ENCODE measurements at places on chromosomes 4 and X. TPM values are rescaled to one million over a fixed set of nuclear protein-coding genes. Genes with fewer than 3 reads are reported as not detected.

PROM1 gene
- not detected for total RNA-seq

RAPGEF2 gene
- 21.8 TPM for total RNA-seq

ADGRG4 gene
- total RNA-seq: not detected

SFRP2 gene
- not detected for total RNA-seq

KDR gene
- total RNA-seq: 9.9 TPM

TENM3 gene
- total RNA-seq: 0.81 TPM

SHROOM3 gene
- 8.9 TPM for total RNA-seq

TCEANC gene
- 2.6 TPM for total RNA-seq

SHISA3 gene
- total RNA-seq: 28.0 TPM

C4orf36 gene
- total RNA-seq: not detected

SOWAHD gene
- not detected for total RNA-seq

PTCHD1 gene
- total RNA-seq: not detected

DRD5 gene
- not detected for total RNA-seq

CENPVL1 gene
- total RNA-seq: not detected

CCSER1 gene
- total RNA-seq: 5.7 TPM

MAGEA3 gene
- not detected for total RNA-seq

L1CAM gene
- total RNA-seq: 8.6 TPM

GPR78 gene
- total RNA-seq: not detected

MSX1 gene
- 0.65 TPM for total RNA-seq

RTL5 gene
- total RNA-seq: 1.3 TPM

MAGEA1 gene
- total RNA-seq: not detected

PHOX2B gene
- total RNA-seq: not detected

SSX4 gene
- total RNA-seq: not detected

MCF2 gene
- total RNA-seq: not detected

SORCS2 gene
- 0.16 TPM for total RNA-seq

NAA11 gene
- not detected for total RNA-seq

SMPX gene
- not detected for total RNA-seq

CSTF2 gene
- total RNA-seq: 13.6 TPM
